Activated CD4-positive, alpha-beta memory T cell treated with anti-CD3 and anti-CD28 coated beads for 36 hours (primary cell): ENCODE measurements at places on chromosomes 2 and 18. TPM values are rescaled to one million over a fixed set of nuclear protein-coding genes. Genes with fewer than 3 reads are reported as not detected.
A peak's percentile ranks its signal among the peaks of the same experiment; 100 is the strongest.

DNA sequence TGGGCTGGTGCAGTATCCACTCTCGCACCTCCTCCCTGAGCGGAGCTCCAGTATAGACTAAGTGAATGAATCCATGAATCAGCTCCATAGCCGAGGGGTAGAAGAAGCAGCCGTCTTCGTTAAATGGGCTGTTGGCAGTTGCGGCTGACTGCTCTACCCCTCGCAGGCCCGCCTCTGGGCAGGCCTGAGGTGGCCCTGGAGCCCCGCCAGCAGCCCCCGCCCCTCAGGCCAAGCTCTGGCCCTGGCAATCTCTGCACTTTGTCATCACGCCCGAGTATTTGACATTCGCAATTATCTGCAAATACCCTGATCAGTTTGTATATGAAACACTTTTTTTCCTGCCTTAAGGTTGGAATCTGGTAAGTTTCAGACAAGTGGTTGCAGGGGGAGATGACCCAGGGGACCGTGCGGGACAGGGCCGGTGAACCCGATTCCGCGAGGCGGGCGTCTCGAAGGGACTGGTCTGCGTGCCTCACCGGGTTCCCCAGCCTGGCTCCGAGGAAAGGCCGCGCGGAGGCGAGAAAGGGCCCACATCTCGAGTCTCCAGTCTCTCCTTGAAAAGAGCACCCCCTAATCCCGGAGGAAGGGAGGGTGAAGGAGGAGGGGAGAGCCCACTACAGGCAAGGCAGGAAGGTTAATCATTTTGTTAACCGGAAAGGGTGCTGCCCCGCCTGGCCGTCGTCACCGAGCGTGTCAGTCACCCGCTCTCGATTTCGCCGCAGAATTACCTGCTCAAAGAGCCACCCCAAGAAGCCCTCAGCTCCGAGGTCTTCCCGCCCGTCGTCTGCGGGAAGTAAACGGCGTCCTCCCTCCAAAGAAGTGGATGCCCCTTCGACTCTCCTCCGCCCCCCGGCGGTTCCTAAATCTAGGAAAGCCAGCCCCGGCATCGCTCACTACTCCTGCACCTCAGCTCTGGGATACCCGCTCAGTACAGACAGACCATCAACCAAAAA is 11.1 kb upstream of the SATB2 start:
- peaks cover 82% of the 10 kb centered on the region for H3K27me3 ChIP-seq
- H3K4me1 ChIP-seq = peaks cover 17% of the 10 kb centered on the region
- peak; percentile 48 for DNase-seq
- H3K27ac ChIP-seq = no peak overlapping the region
- H3K36me3 ChIP-seq = no peaks in the 10 kb centered on the region

OXER1 gene
- total RNA-seq = not detected

DNA sequence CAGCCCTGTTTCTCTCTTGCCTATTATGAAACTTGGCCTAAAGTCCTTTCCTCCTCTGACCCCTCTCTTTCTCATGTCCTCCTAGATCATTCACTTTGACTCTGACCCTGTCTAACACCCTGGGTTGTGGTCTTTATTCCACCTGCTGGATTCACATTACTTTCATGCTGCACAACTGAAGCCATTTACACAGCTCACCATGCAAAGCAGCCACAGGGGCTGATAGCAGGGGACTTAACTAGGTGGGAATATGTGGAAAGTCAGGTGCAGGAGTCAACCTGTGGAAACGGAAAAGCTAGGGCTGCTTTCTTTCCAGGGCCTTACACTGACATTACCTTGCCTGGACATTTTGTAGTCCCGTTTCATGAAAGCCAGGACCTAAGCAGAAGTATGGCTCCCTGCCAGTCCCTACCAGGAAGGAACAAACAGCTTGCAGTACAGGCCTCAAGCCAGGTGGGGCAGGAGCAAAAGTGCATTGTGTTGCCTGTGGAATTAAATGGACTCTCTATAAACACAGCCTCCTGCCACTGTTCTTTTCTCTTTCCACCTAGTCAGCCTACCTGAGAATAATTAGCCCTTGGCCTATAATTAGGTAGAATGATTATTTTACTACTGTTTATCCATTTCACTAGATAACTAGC is 11.8 kb downstream of the MAPRE3 start:
- DNase-seq = peak; percentile 20
- no peak overlapping the region for H3K4me3 ChIP-seq
- H3K4me1 ChIP-seq = no peaks in the 10 kb centered on the region
- H3K27ac ChIP-seq = no peak overlapping the region
- no peaks in the 10 kb centered on the region for H3K36me3 ChIP-seq
- H3K27me3 ChIP-seq = no peaks in the 10 kb centered on the region

KANSL1L gene
- total RNA-seq = 4.0 TPM

SCYGR4 gene
- total RNA-seq = not detected

GRCh38 chr2:99481941-99482340 is 7.9 kb downstream of the REV1 start:
- no peaks in the 10 kb centered on the region for H3K27me3 ChIP-seq
- no peak for DNase-seq
- H3K36me3 ChIP-seq = peaks cover 3% of the 10 kb centered on the region
- H3K4me3 ChIP-seq = no peak overlapping the region
- H3K4me1 ChIP-seq = peaks cover 58% of the 10 kb centered on the region

CNTNAP5 gene
- not detected for total RNA-seq

DNA sequence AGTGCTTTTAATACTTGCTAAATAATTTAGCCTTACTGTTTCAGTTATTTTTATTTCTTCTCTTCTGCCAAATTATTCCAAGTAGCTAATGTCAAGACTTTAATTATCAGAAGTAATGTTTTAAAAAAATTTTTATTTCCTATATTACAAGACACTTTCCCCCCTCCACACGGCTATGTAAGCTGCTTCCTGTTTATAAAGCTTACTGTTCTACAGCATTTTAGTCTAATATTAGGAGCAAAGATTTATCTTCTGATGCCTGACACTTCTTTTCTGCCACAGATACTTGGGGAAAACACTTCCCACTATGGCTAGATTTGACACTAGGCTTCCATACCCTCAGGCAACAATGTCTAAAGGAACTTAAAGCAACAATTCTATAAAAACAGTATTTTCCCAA is 62.3 kb downstream of the ROCK1 start:
- H3K36me3 ChIP-seq = peaks cover 7% of the 10 kb centered on the region
- H3K27me3 ChIP-seq = no peaks in the 10 kb centered on the region
- DNase-seq = no peak
- no peak overlapping the region for H3K27ac ChIP-seq

DNA sequence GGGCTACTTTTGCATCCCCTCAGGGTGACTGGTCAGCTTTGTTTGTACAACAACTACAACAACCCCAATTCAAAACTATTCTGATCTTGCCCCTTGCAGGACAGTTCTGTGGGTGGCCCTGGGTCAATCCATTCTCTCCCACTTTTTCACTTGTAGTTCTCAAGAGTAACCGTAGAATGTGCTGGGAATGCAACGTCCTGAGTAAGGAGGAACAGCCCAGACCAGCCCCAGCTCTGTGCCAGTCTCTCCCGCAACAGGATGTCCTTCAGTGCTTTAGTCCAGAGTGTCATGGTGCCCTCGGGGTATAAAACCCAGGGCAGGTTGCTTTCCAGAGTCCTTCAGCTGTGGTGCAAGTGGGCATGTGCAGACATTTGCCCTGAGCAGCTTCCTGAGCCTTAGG is 22.1 kb upstream of the TEX51 start:
- H3K27me3 ChIP-seq = no peaks in the 10 kb centered on the region
- H3K27ac ChIP-seq = no peak overlapping the region
- no peak for DNase-seq

- H3K4me3 ChIP-seq = no peak overlapping the region
- DNase-seq = no peak
- peaks cover 16% of the 10 kb centered on the region for H3K4me1 ChIP-seq
- no peak overlapping the region for H3K27ac ChIP-seq
These were observed 30.8 kb downstream of the AOX1 start for GRCh38 chr2:200616656-200617055.

DNA sequence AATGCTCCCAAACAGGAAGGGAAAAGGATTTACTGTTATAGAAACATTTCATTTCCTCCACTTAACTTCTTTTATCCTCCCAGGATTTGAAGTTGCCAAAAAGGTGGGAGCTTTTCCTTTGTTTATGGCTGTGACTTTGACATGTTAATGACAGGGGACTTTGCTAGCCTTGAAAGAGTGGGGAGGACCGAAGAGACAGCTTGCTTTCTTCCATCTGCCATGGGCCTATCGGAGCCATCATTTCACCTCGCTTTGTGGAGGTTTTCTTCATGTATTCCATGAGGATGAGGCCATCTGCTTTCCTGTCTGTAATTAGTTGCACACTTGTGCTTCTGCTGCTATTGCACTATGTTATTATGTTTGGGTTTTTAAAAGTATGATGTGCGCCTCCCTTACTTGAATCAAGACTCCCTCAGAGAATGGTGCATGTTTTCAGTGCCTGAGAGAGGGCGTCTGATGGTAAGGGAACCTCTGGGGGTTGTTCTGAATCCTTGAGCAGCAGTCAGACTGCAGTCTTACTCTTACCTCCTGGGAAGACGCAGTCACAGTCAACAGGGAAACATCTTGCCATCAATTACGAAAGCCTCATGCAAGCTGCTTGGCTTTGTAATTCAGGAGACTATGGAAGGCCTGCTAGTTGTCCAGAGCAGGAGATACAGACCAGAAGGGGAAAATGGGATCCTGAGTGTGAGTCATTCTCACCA is 173.3 kb upstream of the MGAT5 start:
- DNase-seq = no peak
- H3K4me1 ChIP-seq = no peaks in the 10 kb centered on the region
- no peak overlapping the region for H3K27ac ChIP-seq
- H3K27me3 ChIP-seq = no peaks in the 10 kb centered on the region
- no peaks in the 10 kb centered on the region for H3K36me3 ChIP-seq

DNA sequence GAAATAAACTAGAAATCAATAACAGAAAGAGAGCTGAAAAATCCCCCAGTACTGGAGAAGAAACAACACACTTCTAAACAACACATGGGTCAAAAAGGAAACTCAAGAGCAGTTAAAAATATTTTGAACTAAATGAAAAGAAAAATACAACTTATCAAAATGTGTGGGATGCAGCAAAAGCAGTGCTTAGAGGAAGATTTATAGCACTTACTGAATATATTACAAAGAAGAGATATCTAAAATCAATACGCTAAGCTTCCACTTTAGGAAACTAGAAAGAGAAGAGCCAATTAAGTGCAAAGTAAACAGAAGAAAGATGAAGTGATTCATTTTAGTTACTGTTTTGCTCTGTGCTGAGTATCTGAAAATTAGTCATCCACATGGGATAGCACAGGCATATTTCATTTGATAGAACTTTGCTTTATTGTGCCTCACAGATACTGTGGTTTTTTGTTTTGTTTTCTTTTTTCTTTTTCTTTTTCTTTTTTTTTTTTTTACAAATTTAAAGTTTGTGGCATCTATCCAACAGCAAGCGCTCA is 17.0 kb downstream of the TGFA start:
- DNase-seq = no peak
- H3K27ac ChIP-seq = no peak overlapping the region
- no peak overlapping the region for H3K4me3 ChIP-seq
- H3K27me3 ChIP-seq = peaks cover 5% of the 10 kb centered on the region
- H3K4me1 ChIP-seq = no peaks in the 10 kb centered on the region

GRCh38 chr2:219471476-219472371 is 27.0 kb upstream of the GMPPA start:
- H3K4me3 ChIP-seq = no peak overlapping the region
- H3K27me3 ChIP-seq = peaks cover 2% of the 10 kb centered on the region
- H3K4me1 ChIP-seq = peaks cover 4% of the 10 kb centered on the region
- H3K27ac ChIP-seq = no peak overlapping the region

DNA sequence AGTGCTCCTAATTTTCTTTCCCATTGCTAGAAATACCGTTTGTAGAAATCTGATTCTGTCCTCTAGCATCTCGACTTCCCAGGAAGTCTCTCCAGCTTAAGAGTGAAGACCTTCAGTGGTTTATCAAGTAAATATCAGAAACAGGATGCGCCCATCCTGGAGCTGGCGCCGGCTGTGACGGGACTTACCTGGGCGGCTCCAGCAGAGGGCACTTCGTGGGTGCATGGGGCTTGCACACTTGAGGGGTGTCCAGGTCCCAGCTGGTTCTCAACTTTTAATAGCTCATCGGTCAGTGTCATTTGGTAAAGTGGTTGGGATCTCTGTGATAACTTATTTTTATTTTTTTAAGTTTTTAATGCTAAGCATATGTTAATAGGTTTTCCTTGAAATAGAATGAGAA is 167.0 kb upstream of the TPO start:
- no peaks in the 10 kb centered on the region for H3K36me3 ChIP-seq
- H3K27me3 ChIP-seq = no peaks in the 10 kb centered on the region
- peaks cover 5% of the 10 kb centered on the region for H3K4me1 ChIP-seq
- no peak for DNase-seq
- no peak overlapping the region for H3K27ac ChIP-seq

DNA sequence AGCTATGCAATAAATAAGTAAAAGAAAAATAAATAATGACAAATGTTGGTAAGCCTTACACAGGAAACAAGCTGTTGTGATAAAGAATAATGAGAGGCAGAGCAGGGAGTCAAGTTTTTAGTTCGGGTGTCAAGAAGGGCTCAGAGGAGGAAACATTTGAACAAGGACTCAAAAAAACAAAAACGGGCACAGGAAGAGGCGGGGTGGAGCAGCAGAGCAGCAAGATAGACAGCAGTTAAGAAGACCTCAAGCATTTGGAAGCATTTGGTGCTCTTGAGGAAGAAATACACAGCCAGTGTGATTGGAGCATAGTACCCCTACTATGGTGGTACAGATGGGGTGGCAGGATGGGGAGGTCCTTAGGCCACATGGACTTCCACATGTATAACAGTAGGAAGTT is 2.8 kb downstream of the TMEM169 start:
- no peaks in the 10 kb centered on the region for H3K27me3 ChIP-seq
- peak overlapping the region; percentile 35 for H3K4me3 ChIP-seq
- H3K4me1 ChIP-seq = peaks cover 51% of the 10 kb centered on the region

- no peak for DNase-seq
- no peaks in the 10 kb centered on the region for H3K27me3 ChIP-seq
- H3K4me1 ChIP-seq = no peaks in the 10 kb centered on the region
- H3K36me3 ChIP-seq = no peaks in the 10 kb centered on the region
- H3K27ac ChIP-seq = no peak overlapping the region
- no peak overlapping the region for H3K4me3 ChIP-seq
These were observed 480.6 kb downstream of the SPAG16 start for GRCh38 chr2:213764849-213765248.

DNA sequence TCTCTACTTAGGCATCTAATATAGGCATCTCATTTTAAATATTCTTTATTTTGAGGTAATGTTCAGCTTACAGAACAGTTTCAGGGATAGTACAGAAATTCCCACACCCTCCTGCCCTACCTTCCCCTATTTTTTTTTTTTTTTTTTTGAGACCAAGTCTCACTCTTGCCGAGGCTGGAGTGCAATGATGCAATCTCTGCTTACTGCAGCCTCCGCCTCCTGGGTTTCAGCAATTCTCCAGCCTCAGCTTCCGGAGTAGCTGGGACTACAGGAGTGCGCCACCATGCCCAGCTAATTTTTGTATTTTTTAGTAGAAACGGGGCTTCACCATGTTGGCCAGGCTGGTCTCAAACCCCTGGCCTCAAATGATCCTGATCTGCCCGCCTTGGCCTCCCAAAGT is 97.6 kb downstream of the EPB41L5 start:
- H3K27ac ChIP-seq = no peak overlapping the region
- no peaks in the 10 kb centered on the region for H3K36me3 ChIP-seq
- peaks cover 17% of the 10 kb centered on the region for H3K4me1 ChIP-seq
- H3K27me3 ChIP-seq = no peaks in the 10 kb centered on the region
- no peak for DNase-seq
